ENCODE measurements at places on chromosomes 6 and 20. TPM values are rescaled to one million over a fixed set of nuclear protein-coding genes. Genes with fewer than 3 reads are reported as not detected.

DNA sequence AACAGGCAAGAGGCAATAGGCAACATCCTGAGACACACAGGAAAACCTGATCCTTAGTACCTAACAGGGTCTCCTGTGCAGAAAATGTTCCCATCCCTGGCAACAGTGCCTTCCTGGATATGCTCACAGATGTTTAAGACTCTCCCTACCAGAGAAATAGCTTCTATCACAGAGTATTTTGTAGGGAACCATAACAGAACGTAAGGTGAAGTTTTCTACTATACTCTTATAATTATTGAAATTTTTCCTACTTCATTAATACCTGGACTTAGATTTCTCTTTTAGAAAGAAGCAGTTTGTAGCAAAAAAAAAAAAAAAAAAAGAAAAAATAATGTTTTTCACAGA lies 33.5 kb upstream of the LGSN start:
- no peak for DNase-seq

Gene SLC22A2
- not detected for total RNA-seq

Gene EFCAB8
- total RNA-seq = under 0.01 TPM

DNA sequence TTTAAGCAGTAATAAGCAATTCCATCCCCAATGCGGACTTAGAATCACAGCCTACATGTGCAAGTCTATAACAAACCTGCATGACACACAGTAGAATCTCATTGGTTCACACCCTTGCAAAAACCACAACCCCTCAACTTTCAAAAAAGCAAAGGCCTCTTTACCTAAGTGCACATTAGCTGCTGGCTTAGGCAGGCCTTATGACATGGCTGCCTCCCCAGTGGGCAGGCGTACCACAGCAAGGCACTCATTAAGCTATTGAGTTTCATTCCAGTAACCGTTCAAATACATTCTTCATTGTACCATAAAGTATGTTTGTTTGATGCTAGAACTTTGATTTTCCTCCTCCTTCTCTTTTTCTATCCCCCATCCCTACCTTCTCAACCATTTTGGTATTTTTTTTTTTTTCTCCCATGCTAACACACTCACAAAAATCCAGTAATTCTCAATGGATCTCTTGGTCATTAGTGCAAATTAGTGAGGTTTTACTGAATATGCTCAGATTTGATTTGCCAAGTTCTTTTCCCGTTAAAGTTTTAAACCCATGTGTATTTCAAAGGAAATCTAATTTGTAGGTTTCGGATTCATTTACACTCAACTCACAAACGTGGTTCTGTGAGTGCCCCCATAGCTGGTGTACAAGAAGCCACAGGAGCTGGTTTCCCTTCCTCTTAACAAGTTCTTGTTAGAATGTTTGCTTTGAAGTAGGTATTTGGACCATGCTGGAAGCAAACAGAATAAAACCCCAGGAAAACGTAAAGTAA lies 460.4 kb upstream of the RUNX2 start:
- DNase-seq = no peak

Gene ZNF76
- 27.7 TPM for total RNA-seq

Gene NKX2-4
- total RNA-seq = not detected

GRCh38 chr20:3077618-3078134 lies 6.3 kb downstream of the OXT start:
- no peak for DNase-seq

GRCh38 chr6:79536585-79536953 lies 661 bp downstream of the LCA5 start:
- peak; percentile 51 for DNase-seq

Gene PRPH2
- 2.0 TPM for total RNA-seq

Gene CRISP1
- not detected for total RNA-seq

- no peak for DNase-seq
Observed at GRCh38 chr6:44008821-44009370, 118.4 kb downstream of the MRPL14 start.

GRCh38 chr6:131041814-131042213 lies 21.2 kb downstream of the EPB41L2 start:
- DNase-seq = no peak

GRCh38 chr20:59146780-59147565 lies 16.6 kb upstream of the ZNF831 start:
- no peak for DNase-seq

GRCh38 chr6:89034586-89035251 lies 45.8 kb upstream of the PNRC1 start:
- DNase-seq = no peak
